HuH-7 (cell line): ENCODE measurements at places on chromosomes 2 and 18.

DNA sequence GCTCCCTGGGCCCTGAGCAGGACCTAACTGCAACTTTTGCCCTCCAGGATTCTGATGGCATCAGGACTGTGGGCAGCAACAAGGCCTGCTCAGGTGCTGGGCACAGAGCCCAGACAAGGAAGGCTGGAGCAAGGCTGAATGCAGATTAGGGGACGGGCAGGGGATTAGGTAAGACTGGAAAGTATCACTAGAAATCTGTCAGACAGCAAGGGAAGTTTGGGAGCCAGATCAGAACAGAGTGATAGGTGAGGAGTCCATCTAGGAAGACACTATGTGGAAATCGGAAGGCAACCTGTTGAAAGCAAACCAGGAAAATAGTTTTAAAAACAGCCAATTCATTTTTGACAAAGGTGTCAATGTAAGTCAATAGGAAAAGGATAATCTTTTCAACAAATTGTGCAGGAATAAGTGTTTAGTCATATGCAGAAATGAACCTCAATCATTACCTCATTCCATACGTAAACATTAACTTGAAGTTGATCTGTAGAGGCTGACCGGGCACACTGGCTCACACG is 56.4 kb upstream of the STPG4 start:
- DNase-seq, result no peak

DNA sequence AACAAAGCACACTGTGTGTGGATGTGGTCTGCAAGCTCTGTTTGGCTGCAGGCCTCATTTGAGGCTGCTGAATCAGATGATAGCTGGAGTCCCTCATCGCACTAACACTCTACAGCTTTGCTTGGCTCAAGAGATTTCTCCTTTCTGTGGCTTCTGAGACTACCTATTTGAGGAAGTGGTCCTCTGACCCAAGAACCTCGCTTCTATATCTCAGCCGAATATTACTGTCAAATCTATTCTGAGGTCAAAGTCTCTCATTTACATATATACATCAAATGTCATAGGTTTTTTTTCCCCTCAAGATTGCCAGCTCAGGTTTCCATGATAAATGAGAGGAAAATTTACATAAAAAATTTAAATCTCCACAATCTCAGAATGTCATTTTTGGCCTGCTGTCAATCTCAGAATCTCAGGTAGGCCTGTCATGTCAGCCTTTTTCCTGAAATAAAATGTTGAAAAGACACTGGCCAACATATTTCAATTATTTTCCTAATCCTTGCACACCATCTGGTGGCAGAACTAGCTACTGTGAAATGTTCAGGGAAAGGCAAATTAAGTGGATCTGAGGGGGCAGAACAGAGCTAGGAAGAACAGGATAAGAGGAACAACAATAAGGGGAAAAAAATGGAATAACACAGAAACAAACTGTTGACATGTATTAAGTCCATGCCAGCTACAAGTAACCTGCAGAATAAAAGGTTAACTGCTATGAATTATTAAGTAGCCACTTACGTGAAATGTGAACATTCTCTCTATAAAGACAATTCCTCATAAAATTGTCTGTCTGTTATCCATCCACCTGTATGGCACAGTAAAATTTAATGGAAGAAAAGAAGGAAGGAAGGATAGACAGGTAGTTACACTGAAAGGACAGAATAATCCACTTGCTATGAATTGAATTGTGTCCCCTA is 39.3 kb downstream of the AP1S3 start:
- DNase-seq, result peak; percentile 12

GRCh38 chr2:42928161-42928691 is 135.8 kb upstream of the HAAO start:
- DNase-seq, result no peak

DNA sequence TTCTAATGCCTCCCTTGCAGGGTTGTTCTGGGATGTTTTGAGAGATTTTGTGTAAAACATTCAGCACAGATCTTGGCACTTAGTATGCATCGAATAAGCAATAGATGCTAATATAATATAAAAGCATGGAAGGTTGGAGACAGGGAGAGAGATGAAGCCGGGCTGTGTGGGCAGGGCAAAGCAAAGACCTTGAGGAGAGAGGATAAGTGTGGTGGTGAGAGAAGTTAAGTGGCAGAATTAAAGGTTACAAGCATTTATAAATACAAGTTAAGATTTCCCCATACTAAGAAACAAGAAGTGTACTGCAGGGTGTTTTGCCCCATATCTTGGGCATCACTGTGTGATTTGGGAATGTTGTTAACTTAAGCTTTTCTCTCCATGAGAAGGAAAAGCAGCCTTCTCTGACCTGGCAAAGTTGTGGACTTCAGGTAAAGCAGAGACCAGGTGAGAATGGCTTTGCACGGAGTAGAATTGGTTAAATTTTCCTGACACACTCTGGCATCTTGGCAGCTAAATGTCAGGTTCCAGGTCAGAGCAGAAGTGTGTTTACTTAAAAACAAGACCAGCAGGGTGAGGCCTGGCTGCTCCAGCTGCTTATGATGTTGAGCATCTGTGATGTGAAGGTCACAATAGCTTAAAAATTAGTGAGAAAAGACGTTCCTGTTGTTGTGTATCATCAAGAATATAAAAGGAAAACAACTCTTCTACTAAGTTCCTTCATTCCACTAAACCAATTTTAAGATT is 288.5 kb upstream of the HNMT start:
- no peak for DNase-seq

DNA sequence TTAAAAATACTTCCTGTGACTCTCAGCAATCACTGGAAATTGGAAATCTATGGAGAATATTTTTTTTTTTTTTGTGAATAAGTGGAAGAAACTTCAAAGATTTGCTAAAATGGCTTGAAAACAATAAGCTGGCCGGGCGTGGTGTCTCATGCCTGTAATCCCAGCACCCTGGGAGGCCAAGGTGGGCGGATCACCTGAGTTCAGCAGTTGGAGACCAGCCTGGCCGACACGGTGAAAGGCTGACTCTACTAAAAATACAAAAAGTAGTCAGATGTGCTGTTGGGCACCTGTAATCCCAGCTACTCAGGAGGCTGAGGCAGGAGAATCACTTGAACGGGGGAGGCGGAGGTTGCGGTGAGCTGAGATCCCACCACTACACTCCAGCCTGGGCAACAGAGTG is 155.5 kb upstream of the CAVIN2 start:
- no peak for DNase-seq

DNA sequence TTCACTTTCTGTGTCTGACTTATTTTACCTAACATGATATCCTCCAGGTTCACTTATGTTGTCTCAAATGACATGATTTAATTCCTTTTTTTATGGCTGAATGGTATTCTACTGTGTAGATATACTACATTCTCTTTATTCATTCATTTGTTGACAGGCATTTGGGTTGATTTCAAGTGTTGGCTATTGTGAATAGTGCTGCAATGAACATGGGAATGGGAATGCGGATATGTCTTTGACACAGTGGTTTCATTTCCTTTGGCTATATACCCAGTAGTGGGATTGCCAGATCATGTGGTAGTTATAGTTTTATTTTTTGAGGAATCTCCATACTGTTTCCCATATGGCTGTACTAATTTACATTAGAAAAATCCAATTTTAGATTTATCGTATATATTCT is 195.4 kb upstream of the KLHL14 start:
- DNase-seq, result no peak

- DNase-seq, result no peak
These were observed 35.0 kb downstream of the CERKL start for GRCh38 chr2:181621779-181622490.

- no peak for DNase-seq
These were observed 80.5 kb downstream of the DTNB start for GRCh38 chr2:25592766-25593292.

DNA sequence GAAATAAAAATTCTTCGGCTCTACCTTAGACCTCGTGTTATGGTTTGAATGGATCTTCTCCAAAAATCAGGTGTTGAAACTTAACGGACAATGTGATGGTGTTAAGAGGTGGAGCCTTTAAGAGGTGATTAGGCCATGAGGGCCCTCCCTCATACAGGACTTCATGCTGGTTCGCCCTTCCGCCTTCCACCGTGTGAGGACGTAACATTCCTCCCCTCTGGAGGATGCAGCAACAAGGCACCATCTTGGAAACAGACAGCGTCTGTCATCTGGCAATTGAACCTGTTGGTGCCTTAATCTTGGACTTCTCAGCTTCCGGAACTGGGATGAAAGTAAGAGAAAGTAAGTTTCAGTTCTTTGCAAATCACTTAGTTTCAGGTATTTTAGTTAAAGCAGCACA is 126.3 kb upstream of the SPRED2 start:
- DNase-seq, result no peak

DNA sequence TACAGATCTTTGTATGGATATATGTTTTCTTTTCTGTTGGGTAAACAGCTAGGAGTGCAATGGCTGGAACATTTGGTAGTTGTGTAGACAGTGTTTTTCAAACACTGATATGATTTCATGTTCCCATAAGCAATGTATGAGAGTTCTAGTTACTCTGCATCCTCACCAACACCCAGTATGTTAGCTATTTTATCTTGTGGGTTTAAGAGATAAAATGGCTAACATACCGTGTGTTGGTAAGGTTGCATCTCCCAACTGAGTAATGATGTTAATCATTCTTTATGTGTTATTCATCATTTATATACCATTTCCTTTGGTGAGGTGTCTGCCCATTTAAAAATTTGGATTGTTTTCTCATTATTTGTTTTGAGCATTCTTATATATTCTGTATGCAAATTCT is 65.7 kb downstream of the LYPD6B start:
- DNase-seq, result no peak

DNA sequence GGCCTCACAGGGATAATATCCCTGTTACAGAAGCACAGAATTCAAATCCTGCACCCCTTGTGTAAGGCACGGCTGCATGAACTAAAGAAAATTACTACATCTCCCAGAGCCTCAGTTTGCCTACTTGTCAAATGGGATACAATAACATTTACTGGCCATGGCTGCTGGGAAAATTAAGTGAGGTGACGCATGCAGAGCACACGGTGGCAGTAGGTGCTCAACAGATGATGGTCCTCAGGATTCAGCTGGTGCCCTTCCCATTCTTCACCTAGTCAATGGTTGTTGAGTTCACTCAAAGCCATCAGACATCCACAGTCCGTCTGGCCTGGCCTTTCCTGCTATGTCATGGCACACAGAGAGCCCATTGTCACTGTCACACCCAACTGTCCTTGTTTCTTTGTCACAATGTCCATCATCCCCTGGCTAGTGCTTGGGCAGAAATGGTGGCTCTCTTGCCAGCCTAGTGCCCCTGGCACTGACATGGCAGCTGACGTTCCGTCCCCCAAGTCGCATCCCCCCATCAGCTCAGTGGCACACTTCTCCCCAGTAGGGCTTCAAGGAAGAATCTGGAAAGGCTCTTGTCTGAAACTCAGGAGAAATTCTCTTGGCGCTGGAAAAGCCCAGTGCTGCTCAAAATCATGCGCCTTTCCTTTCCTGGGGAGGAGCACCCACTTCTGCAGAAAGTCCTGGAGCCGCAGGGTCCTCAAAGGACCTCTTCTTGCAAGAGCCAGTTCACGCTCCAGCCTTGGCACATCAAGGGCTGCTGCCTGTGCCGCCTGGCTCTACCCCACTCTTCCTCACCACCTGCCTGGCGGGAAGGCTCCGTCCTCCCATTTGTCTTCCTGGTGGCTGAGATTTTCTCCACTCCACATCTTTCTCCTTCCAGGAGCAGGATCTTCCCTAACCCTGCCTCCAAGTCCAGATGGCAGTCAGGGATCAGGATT is 55.9 kb upstream of the SLC66A3 start:
- DNase-seq, result no peak

GRCh38 chr2:122528061-122528460 is 772.6 kb downstream of the TSN start:
- DNase-seq, result no peak

GRCh38 chr18:61736133-61736532 is 156.7 kb downstream of the RNF152 start:
- no peak for DNase-seq

DNA sequence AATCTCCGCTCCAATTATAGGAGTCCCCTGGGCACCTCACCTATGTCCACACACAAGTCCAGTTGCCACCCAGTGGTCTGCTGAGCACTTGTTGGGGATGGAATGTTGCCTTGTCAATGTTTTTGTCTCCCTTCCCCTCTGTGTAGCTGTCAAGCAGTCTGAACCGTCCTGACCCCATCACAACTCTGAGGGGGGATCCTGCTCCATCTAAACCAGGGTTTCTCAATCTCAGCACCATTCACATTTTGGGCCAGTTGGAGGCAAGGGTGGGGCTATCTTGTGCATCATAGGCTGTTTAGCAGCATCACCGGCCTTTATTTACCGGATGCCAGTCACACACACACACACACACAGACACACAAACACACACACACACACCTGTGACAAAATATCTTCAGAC is 53.0 kb downstream of the CYP26B1 start:
- DNase-seq, result no peak

DNA sequence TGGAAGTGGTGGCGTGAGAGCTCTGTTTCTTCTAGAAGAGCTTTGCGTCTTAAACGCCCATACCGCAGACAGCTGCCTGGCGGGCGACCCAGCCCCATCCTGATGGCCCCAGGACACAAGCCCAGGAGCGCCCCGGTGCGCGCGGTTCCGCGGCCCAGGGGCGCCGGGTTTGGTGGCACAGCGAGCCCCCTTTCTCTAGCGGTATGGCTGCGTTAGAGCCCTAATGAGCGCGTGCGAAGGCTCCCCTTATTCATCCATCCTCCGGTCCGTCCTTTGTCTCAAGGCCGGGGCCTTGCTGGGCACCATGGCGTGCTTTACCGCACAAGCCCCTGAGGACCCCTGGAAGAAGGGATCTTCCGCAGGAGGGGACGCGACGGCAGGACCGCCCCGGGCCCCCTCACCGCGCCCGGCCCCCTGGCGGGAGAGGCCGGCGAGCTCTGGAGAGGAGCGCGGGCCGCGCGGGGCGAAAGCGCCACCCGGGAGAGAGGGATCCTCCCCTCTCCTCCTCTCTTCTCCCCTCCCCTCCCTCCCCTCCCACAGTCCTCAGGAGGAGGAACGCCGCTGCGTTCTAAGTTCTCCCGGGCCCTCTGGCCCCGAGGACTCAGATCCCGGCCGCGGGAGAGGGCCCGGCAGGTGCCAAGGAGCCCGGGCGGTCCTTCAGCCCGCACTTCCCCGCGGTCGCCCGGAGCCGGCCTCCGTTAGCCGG is 626 bp upstream of the SLC1A4 start:
- DNase-seq, result peak; percentile 81

DNA sequence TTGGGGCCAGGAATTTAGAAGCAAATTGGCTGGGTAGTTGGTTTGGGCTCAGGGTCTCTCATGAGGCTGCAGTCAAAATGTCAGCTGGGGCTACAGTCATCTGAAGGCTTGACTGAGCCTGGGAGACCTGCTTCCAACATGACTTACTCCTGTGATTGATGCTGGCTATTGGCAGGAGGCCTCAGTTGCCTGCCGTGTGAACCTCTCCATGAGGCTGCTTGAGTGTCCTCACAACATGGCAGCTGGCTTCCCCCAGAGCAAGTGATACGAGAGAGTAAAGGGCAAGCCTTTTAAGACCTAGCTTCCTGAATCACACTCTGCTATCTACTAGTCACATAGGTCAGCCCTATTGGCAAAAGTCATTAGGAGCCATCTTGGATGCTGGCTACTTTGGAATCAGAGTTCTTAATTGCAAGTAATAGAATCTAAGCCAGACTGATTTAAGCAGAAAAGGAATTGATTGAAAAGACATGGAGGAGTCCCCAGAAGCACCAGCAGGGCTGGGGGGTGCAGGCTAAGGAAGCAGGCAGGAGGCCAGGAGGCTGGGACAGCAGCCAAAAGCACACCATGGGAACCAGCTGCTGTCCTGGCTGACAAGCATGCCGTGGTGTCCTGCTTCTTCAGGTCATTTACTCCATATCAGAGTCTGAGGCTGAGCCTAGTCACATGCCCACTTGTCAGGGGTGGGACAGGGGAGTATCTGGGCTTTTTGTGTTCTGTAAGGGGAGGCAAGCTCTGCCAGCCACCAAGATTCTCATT is 7.8 kb upstream of the GIGYF2 start:
- DNase-seq, result no peak

GRCh38 chr2:3212984-3213383 is 164.6 kb downstream of the EIPR1 start:
- no peak for DNase-seq
